ENCODE measurements at places on chromosomes 4 and X.

GRCh38 chrX:22059775-22060174 lies 27.6 kb downstream of the PHEX start:
- DNase-seq = no peak

GRCh38 chr4:185515248-185515647 lies 20.1 kb downstream of the PDLIM3 start:
- DNase-seq = no peak

GRCh38 chrX:136725441-136726104 lies 55.2 kb downstream of the ARHGEF6 start:
- DNase-seq = no peak

GRCh38 chr4:5932035-5932568 lies 39.2 kb upstream of the CRMP1 start:
- DNase-seq = no peak

- peak; percentile 1 for DNase-seq
Observed at GRCh38 chr4:174714393-174715211, 114.4 kb downstream of the GLRA3 start.

DNA sequence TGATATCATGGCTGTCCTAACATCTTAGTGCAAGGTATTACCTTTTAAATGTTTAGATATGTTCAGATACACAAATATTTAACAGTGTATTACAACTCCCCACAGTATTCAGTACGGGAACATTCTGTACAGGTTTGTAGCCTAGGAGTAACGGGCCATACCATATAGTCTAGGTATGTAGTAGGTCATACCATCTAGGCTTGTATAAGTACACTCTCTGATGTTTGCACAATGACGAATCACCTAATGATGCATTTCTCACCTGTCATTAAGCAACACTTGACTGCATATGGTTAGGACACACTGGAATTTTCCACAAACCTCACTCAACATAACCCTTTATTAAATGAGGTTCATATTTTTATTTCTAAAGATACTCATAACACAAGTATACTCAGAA lies 67.7 kb downstream of the THOC2 start:
- DNase-seq = no peak

- no peak for DNase-seq
Observed at GRCh38 chr4:2809610-2810180, 16.8 kb downstream of the SH3BP2 start.

DNA sequence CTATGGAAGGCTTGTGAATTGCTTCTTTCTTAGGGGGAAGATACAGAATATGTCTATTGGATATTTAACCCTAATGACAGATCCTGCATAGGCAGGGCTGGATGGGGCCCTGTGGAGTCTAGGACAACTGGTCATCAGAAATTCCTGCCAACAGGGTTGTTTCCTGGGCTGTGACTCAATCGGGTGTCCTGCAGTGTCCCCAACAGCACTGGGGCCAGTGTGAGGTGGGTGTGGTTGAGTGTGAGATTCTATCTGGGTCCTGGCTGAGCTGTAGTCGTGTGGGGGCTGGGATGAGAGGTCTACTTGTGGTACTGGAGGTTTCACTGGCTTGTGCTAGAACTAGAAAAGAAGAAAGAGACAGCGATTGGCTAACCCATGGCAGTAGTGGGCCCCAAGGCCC lies 87.3 kb upstream of the WDR1 start:
- no peak for DNase-seq

DNA sequence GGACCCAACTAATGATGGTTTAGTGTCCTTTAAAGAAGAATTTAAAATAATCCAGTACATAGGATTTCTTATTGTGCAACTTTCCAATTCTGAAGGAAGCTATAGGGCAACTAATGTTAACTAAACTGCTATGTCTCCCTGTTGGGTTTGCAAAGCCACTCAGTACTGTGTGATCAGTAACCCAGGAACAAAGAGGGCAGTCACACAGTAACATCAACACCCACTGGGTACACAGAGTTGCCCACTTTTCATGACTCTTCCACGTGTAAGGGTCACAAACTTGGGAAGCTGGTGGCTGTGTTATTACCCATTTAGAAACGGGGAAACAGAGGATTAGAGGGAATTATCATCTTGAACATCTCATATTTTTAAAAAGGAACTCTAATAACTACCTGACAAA lies 555.0 kb upstream of the DIPK2B start:
- no peak for DNase-seq

DNA sequence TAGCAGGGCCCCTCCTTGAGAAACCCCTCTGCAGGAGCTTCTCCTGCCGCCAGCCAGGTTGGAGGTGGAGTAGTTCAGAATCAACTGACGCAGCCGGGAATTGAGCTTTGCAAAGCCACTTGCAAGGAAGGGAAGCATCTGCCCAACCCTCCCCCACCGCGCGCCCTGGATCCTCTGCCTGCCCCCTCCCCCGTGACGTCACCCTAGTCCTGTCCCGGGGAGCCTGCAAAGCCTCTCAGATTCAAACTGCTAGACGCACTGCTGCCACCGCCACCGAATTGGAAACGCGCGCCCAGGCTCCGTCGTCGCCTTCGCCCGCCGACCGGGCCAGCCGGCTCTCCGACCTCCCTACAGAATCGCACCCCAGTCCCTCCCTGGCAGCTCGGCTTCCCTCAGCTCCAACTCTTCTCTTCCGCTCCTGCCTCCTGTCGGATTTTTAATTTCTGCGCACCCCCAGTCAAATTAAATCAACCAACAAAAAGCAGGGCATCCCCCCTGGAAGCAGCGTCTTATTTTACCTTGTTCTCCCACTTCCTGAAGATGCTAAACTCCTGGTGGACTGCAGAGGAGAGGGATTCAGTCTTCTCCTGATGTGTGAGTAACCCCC lies 3.8 kb downstream of the SLITRK2 start:
- peak; percentile 62 for DNase-seq

DNA sequence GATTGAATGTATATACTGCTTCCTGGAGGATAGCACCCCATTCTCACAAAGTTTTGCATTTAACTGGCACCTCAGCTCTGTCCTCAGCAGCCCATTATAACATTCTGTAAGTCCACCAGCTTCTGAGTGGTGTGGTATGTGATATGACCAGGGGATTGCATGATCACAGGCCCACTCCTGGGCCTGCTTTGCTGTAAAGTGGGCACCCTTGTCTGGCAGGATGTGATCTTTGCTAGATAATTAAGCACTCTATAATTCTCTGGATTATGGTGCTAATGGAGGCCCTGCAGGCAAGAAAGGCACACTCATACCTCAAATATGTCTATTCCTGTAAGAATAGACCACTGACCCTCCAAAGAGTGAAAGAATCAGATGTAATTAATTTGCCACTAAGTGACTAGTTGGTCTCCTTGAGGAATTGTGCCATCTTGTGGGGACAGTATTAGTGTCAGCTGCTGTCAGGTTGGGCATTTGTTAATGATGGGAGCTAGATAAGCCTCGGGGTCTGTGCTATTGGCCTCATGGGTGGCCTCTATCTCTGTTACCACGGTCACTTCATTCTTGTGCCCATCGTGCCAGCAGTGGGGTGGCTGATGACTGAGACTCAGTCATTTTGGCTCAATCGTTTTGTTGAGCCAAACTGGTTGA lies 2.2 kb upstream of the CFI start:
- no peak for DNase-seq

DNA sequence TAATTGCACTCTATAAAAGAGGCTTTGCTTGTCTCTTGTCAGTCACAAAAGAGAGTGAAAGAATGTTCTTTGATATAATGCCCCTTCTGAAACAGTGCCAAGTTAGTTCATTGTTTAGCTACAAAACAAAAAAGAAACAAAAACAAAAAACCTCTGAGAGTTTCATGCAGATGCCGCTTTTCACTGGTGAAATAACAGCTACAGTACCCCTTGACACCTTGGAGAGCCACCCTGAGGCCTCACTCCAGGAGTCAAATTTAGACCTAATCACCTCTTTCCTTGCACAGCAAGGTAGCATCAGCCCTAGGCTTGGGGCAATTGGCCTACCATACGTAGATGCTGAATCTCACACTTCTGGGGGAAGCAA lies 185.2 kb downstream of the UNC5C start:
- DNase-seq = no peak

- DNase-seq = no peak
Observed at GRCh38 chr4:153374442-153374841, 30.0 kb downstream of the MND1 start.

- DNase-seq = no peak
Observed at GRCh38 chr4:171117457-171117856, 695.7 kb upstream of the GALNTL6 start.

DNA sequence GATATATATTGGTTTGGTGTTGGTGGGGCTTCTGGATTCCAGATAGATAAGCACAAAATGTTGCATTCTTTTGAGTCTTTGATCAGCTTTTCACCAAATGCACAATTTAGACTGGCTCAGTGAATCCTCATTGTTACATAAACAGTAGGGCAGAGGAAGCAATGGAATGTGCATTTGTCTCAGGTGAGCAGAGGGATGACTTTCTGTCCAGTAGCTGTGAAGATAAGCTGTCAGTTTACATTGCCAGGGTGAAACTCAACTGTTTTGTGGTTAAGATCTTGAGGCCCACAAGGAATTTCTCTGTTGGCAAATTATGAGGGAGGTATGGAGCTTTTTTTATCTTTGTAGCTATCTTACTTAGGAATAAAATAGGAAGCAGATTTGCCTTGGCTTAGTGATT lies 168.0 kb downstream of the GALNTL6 start:
- DNase-seq = no peak

DNA sequence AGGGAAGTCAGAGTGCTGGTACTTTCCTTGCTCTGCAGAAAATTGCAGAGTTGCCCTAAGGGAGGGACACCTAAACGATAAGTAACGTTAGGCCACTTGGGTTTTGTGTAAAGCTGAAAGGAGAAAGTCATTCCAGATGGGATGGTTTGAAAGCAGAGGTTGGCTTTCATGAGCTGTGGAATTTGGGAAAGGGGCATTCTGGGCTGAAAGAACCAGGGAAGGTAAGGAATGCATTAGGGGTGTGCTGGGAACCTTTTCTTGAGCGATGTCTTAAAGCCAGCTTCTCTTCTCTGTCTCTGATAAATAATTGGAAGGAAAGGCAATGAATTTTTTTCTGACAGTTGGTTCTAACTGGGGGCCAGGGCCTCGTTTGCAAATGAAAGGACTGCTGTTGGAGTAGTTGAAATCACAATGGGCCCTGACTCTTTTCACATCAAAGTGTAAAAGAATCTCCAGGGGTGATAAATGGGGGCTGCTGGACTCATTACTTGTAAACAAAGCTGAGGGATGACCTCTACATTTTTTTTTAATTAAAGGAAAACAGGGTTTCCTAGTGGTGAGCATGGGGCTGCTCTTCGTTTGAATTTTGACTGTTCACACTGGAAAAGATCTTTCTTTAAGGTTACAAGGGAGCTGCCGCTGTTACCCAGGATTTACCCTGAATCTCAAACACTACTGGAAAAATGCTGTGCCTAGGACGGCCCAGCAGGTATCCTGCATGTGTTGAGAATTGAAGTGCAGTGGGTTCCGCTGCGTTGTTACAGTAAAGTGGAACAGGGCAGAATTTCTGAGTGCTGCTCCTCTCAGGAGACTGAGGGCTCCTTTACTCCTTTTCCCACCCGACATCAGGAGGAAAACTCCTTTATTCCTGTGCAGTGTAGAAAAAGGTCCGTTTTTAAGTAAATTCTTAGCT lies 25.0 kb downstream of the AFF1 start:
- no peak for DNase-seq

DNA sequence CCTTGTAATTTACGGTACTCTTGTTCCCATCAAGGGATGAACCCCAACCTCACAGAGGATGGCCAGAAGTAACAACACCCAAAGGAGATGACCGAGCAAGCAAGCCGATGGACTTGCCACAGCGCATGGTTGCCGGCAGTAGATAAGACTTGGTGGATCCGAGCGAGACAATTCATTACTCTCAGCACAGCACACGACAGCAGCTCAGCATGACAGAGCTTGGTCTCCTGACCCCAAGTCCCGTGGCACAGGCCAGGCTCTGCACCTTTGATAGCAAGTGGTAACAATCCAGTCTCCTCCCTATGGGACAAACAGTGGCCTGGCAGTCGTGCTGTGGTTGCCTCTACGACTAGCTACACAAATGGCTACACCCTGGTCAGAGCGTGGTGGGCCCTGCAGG lies 26.3 kb downstream of the RWDD4 start:
- no peak for DNase-seq

Data from amygdala (tissue), 56 donors.